ENCODE measurements at places on chromosomes 5 and 9.

- DNase-seq: no peak
These were observed 94.9 kb upstream of the TBCA start for GRCh38 chr5:77871016-77871415.

GRCh38 chr9:131721076-131721475, 18.8 kb downstream of the RAPGEF1 start:
- no peak for DNase-seq

GRCh38 chr9:36940500-36940853, 93.6 kb downstream of the PAX5 start:
- DNase-seq: no peak

DNA sequence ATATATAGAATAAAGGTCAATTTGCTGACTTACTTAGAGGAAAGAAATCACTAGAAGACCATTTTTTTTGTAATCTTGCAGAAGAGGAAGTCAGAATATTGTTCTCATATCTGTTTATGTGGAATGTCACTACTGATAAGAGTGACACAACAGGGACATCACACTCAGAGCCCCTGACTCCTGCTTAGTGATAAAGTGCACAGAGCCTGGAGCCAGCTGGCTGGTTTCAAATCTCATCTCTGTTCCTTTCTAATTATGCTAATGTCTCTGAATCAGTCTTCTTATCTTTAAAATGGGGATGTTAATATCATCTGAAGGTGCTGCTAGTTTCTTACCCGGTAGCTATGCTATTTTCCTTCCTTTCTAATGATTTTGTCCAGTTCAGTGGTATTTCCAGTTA, 58.6 kb upstream of the LIFR start:
- DNase-seq: no peak

DNA sequence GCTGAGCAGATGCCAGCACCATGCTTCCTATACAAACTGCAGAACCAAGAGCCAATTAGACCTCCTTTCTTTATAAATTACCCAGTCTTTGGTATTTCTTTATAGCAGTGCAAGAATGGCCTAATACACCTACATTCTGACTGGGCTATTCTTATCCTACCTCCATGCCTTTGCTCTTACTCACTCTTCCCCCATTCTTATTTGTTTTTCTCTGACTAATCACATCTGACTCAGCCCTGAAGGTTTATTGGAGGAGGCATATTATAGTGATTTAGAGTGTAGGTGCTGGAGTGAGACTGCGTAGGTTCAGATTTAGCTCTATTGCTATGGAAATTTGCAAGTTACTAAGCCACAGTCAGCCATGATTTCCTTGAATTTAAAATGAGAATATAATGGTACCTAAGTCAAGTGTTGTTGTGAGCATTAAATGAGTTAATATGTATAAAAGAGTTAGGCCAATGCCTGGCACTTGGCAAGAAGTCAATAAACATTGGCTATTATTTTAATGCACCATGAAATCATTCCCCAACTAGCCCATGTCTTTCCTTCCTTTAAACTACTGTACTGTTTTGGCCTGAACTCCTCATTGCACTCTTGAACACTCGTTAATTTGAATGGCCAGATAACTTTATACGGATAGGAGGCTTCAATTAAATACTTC, 531.2 kb upstream of the ZNF608 start:
- DNase-seq: no peak

GRCh38 chr9:126687930-126688461, 74.3 kb downstream of the LMX1B start:
- no peak for DNase-seq

- no peak for DNase-seq
These were observed 165.3 kb downstream of the TMEM167A start for GRCh38 chr5:82911910-82912309.

DNA sequence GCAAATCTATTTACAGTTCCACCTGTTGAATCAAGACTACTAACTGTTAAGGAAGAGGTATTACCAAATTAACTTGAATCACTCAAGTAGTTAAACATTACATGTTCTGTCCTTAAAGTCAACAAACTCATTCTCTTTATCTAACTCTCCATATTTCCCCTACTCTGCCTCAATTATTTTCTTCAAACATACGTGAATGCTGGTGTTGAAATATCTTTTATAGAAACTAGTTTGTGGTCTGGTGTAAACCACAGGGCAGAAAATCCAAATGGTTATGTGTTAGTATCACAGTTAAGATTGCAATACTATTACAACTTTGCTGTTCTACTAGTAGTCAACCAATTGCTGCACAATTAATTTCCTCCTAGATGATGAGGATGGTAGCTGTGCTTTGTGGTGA, 603.5 kb downstream of the KCTD16 start:
- no peak for DNase-seq

- no peak for DNase-seq
These were observed 54.3 kb upstream of the RGS7BP start for GRCh38 chr5:64451551-64451950.

DNA sequence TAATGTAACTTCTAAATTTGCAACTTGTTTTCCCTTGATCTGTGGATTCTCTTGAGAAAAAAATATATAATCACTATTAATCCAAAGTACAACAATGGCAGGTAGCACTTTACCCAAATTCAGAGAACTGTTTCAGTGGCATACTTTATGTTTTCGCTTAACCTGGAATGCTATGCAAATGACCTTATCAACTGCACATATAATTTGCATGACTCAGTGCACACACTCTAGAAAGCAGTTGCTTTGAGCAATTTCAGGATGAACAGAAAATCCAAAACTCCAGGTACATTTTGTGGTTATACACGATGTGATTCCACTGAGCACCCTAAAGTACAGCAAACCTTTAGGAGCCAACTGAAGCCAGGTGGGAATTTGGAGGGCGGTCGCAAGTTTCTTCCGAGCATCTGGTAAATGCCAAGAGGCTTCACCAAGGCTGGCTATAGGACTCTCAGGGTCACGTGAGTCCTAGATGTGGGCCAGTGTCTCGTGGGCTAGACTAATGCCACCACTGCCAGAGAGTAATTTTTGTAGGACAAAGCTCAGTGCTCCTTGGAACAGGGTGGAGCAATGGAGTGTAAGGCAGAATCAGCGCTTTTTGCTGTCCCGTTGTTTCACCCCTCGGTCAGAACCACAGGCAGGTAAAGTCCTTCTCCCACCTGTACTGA, 37.3 kb downstream of the DMGDH start:
- DNase-seq: no peak

DNA sequence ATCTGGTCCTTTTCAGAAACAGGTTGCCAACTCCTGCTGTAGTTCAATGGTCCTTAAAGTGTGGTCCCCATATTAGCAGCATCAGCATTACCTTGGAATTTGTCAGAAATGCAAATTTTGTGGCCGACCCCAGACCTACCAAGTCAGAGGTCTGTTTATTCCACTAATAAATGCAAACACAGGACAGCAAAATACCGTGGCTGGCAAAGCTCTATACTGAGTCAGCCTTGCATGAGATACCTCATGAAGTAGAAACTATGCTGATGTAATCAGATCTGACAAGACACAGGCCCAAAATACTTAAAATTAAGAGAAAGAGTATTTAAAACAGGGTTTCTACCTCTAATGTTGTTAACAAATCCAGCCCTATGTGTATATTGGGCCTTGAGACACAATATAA, 3.0 kb downstream of the GOLM1 start:
- no peak for DNase-seq

GRCh38 chr5:14779975-14780374, 91.6 kb downstream of the ANKH start:
- DNase-seq: no peak

DNA sequence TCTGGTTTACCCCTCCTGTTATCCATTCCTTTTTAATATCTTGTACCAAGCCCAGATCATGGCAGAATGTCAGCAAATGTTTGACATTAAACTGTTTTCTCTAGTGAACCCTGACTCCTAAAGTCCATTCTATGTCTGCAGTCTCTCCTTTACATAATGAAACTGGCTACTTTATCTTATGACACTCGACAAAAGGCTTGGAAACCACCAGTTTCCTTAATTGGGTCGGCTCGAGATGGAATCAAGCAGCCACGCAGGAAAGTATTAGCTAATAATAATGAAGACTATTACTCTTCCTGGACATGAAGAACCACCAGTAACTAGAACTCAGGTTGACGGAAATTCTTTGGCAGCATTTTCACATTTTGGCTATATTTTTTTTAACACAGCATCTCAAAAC, 17.5 kb downstream of the DAP start:
- no peak for DNase-seq

- no peak for DNase-seq
These were observed 9.6 kb upstream of the PLPP1 start for GRCh38 chr5:55544341-55544740.

DNA sequence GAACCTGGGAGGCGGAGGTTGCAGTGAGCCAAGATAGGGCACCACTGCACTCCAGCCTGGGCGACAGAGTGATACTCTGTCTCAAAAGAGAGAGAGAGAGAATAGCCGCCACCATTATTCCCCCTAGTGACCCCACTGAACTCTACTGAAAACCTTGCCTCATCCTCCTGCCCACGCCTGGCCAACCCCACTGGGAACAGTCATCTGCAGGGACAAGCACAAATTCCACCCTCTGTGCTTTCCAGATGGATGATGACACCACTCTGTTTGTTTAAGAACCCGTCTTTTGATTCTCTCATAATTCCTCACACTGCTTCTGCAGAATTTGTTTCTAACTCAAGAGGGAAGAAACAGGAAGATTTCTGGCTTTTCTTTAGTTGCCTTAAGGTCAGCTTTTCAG, 12.2 kb downstream of the BHMT2 start:
- DNase-seq: no peak

DNA sequence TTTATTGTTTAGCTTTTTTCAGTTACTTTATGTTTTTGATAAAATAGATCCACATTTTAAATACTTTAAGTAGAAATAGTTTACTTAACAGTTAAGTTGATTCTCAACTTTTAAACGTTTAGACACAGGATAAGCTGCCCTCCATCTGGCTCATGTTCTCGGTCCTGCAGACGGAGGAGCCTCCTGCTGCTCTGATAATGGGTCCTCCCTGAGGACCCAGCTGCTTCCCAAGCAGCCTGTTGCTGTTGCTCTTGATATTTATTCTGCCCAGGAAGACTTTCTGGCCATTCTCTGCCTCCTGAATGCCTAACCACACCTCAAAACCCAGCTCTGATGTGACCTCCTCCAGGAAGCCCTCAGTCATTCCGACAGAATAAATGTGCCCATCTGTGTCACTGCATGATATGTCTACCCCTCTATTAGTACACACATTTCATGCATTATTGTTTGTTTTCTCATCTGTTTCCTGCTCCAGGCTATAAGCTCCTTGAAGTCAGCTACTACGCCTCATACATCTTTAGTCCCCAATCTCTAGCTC, 267.2 kb upstream of the MSX2 start:
- no peak for DNase-seq

- no peak for DNase-seq
These were observed 73.2 kb downstream of the FGF1 start for GRCh38 chr5:142612494-142613270.

DNA sequence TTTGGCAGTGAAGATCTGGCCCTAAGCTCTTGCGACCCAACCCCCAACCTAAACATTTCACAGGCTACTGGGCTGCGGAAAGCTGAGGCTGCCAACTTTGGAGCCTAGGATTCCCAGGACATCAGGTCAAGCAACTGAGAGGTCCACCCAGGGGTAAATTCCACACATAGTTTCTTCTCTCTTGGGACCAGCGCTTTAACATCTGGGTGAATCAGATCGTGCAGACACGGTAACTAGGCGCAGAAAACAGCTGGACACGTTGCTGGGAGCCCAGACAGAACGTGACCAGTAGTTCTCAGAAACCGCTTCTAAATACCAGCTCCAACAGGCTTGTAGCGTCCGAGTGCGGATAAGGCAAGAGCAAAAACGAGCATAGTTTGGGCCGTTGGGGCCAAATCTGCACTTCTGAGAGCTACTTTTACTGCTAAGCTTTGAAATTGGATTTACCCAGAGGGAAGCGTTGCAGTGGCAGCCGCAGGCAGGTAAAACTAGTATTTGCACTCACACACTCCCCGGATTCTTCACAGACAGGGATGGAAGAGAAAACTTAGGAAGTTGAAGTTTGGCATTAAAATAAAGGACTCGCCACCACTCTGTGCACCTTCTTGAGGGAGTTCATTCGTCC, 11.8 kb downstream of the ITGA1 start:
- DNase-seq: no peak

DNA sequence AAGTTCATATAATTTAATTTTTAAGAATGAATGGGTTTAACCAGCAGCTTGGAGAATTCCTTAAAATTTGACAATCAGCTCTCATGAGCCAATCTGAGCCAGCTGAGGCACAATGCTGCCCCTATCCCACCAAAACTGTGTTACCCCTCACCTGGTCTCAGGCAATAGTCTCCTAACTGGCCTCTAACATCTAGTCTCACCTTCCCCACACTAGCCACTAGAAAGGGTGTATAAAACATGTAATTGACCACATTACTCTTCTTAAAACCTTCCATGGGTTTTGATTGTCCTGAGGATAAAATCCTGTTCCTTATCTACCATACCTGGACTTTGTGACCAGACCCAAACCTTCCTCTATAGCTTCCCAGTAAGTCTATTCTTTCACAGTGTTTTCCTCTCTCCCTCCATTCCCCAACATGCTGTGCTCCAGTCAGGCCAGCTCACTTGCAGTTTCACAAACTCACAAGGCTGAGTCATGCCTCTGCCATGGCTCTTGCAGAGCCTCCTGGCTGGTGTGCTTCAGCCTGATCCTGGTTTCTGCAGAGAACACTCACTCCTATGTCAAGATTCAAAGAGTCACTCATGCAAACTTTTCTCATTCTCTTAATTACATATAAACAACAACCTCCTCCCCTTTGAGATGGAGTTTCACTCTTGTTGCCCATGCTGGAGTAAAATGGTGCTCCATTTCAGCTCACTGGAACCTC, 16.0 kb upstream of the ZCCHC7 start:
- no peak for DNase-seq

GRCh38 chr5:83270311-83270710, 193.0 kb downstream of the XRCC4 start:
- DNase-seq: no peak

DNA sequence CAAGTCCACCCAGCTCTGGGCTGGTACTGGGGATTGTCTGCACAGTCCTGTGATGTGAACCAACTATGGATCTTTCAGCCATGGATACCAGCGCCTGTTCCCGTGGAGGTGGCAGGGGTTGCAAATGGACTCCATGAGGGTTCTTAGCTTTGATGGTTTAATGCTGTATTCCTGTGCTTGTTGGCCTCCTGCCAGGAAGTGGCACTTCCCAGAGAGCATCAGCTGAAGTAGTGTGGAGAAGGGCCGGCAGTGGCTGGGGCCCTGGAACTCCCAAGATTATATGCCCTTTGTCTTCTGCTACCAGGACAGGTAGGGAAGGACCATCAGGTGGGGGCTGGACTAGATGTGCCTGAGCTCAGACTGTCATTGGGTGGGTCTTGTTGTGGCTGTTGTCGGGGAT, 1104.8 kb upstream of the COX7C start:
- DNase-seq: no peak

GRCh38 chr5:67315082-67315989, 118.7 kb upstream of the CD180 start:
- no peak for DNase-seq

DNA sequence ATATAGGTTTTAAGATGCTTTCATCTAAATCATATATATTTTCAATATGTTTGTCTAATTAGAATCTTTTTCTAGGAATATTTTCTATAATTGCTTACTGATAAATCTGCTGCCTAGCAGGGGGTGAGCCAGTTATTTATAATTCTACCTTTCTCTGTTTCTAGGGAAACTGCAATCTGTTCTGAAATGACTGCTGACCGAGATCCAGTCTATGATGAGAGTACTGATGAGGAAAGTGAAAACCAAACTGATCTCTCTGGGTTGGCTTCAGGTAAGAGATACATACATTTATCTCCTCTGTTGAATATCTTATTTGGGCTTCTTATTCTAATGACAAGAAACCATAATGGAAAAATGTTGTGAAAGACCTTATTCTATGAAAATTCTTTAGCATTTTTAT, 127.3 kb downstream of the XRCC4 start:
- no peak for DNase-seq

- no peak for DNase-seq
These were observed 60.1 kb upstream of the GNE start for GRCh38 chr9:36318212-36318802.
